Gastroesophageal sphincter (tissue), 4 donors: ENCODE measurements at places on chromosomes 13 and 19.

DNA sequence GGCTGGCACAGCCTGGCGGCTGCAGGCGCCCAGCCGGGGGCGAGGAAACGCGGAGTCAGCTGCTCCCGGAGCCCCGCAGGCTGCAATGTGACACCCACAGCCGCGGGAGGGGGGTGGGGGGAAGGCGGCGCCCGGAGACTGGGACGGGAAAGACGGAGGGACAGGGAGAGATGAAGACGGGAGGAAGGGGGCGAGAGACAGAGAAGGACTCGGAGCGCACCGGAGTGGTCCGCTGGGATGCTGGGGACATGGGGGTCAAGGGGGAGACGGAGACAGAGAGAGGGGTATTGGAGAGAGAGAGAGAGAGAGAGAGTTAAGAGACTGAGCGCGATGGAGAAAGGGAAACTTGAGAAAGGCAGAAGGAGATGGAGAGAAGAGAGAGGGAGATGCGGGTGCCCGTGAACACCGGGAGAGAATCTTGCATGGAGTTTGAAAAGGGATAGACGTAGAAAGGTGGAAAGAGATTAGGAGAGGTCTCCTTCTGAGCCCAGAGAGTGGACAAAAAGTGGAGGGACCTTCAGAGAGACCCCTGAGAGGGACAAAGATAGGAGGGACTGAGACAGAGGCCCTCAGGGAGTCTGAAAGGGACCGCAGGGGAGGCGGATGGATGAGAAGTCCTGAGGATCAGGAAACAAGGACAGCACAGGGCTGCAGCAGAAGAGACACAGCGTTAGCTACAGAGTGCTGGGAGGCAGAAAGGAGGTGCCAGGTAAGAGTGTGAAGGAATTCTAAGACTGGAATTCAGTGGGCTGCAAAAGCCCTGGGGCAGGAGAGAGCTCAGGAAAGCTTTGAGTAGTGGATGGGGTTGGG lies 1.0 kb downstream of the SCN1B start:
- peak overlapping the region; percentile 77 for H3K4me3 ChIP-seq
- peak; percentile 44 for ATAC-seq
- H3K36me3 ChIP-seq: peaks cover 53% of the 10 kb centered on the region
- no peak overlapping the region for H3K27ac ChIP-seq
- peaks cover 34% of the 10 kb centered on the region for H3K4me1 ChIP-seq
- H3K27me3 ChIP-seq: no peaks in the 10 kb centered on the region

- ATAC-seq: no peak
- no peaks in the 10 kb centered on the region for H3K27me3 ChIP-seq
- H3K4me3 ChIP-seq: no peak overlapping the region
- no peaks in the 10 kb centered on the region for H3K36me3 ChIP-seq
- no peak overlapping the region for H3K27ac ChIP-seq
- no peaks in the 10 kb centered on the region for H3K4me1 ChIP-seq
Measured at GRCh38 chr13:77558016-77558415, 22.5 kb downstream of the SCEL start.

DNA sequence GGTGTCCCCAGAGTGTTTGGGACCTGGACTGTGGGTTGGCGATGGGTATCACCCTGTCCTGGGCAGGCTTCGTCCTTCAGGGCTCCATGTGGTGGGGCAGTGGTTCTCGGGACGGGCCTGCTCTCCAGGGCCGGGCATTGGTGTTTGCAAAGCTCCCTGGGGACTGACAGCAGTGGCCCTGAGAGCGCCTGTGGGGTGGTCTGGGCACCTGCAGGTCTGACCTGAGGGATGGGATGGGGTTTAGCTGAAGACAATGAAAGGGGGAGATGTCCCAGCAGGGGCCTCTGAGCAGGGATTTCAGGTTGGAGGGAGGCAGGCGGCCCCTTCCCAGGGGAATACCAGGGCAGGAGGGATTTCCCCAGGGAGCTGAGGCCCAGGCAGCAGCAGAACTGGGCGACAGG lies 68.3 kb upstream of the MCF2L start:
- no peaks in the 10 kb centered on the region for H3K4me1 ChIP-seq
- no peak overlapping the region for H3K4me3 ChIP-seq
- H3K36me3 ChIP-seq: no peaks in the 10 kb centered on the region
- H3K27ac ChIP-seq: no peak overlapping the region

GRCh38 chr19:41233748-41234240 lies 14.8 kb downstream of the AXL start:
- H3K27me3 ChIP-seq: no peaks in the 10 kb centered on the region
- ATAC-seq: peak; percentile 73
- H3K36me3 ChIP-seq: peaks cover 83% of the 10 kb centered on the region
- H3K4me1 ChIP-seq: no peaks in the 10 kb centered on the region

GRCh38 chr19:13839130-13839937 lies 37.6 kb upstream of the NANOS3 start:
- peak overlapping the region; percentile 91 for H3K4me3 ChIP-seq
- ATAC-seq: peak; percentile 64
- peak overlapping the region; percentile 100 for H3K27ac ChIP-seq
- no peaks in the 10 kb centered on the region for H3K27me3 ChIP-seq
- H3K4me1 ChIP-seq: peaks cover 51% of the 10 kb centered on the region

DNA sequence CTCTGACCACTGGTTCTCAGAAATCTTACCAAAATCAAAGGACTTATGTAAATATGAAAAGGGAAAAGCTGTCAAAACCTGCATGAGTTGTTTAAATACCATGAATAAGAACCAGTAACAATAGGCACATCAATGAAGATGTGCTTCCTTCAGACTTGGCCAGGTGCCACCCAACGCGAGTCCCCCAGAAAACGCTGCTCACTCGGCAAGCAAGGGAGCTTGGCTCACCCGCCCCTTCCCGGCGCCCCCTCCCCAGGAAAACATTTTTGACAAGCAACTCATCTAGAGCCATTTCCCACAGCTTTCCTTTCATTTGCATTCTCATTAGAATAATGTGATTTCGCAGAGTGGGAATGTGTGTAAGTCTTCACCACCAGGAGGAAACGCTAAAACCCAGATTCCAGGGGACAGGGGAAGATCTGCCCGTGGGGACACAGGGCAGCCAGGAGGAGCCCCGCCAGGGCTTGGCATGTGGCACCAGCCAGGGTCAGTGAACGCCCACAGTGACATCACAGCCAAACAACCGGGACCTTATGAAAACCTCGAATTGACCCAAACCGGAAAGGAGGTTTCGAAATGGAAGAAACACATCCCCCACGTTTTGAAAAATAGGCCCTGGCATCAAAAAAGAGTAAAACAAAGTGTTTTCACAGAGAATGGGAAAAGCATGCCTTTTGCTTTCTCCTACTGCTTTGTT lies 366.2 kb upstream of the TSHZ3 start:
- peaks cover 5% of the 10 kb centered on the region for H3K4me1 ChIP-seq
- no peaks in the 10 kb centered on the region for H3K27me3 ChIP-seq
- ATAC-seq: no peak
- H3K4me3 ChIP-seq: no peak overlapping the region
- H3K27ac ChIP-seq: no peak overlapping the region

DNA sequence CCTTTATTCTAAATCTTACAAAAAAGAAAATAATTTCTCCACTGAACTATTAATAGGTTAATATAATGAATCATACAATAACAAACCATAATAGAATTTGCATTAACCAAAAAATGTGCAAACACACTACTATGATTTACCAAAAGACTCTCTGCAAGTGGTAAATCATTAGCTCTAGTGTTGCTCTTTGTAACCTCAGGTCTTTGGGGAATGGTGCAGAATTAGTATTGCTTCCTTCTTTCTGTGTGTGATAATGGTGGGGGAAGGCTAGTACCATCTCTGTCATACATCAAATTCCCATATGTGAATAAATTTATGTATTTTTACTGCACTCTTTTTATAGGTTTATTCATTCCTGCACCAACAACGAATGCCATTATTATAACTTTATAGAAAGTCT lies 105.1 kb downstream of the COG6 start:
- H3K27me3 ChIP-seq: no peaks in the 10 kb centered on the region
- no peaks in the 10 kb centered on the region for H3K36me3 ChIP-seq
- no peak for ATAC-seq
- H3K27ac ChIP-seq: no peak overlapping the region
- peaks cover 10% of the 10 kb centered on the region for H3K4me1 ChIP-seq
- H3K4me3 ChIP-seq: no peak overlapping the region

DNA sequence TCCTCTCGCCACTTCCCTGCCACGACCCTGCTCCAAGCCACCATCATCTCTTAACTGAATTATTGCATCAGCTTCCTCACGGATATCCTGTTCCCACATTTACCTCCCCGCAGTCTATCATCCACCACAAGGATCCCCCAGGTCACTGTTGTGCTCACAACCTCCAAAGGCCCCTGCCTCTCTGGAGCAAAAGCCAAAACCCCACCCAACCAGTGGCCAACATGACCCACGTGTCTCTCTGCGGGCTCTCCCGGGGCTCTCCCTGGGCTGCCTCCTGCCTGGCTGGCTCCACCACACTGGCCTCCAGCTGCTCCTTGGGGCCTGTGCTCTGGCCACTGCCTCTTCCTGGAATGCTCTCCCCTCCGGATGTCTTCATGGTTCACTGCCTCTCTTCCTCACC lies 809.3 kb downstream of the UQCRFS1 start:
- no peaks in the 10 kb centered on the region for H3K36me3 ChIP-seq
- no peak overlapping the region for H3K4me3 ChIP-seq
- no peaks in the 10 kb centered on the region for H3K4me1 ChIP-seq
- no peak overlapping the region for H3K27ac ChIP-seq
- H3K27me3 ChIP-seq: peaks cover 70% of the 10 kb centered on the region

GRCh38 chr13:99922631-99923404 lies 48.7 kb downstream of the ZIC5 start:
- H3K4me1 ChIP-seq: no peaks in the 10 kb centered on the region
- H3K4me3 ChIP-seq: no peak overlapping the region
- peaks cover 56% of the 10 kb centered on the region for H3K27me3 ChIP-seq
- H3K27ac ChIP-seq: no peak overlapping the region

- H3K36me3 ChIP-seq: no peaks in the 10 kb centered on the region
- no peak overlapping the region for H3K27ac ChIP-seq
- no peak overlapping the region for H3K4me3 ChIP-seq
- ATAC-seq: no peak
Measured at GRCh38 chr19:18745012-18745735, 45.9 kb downstream of the COMP start.

DNA sequence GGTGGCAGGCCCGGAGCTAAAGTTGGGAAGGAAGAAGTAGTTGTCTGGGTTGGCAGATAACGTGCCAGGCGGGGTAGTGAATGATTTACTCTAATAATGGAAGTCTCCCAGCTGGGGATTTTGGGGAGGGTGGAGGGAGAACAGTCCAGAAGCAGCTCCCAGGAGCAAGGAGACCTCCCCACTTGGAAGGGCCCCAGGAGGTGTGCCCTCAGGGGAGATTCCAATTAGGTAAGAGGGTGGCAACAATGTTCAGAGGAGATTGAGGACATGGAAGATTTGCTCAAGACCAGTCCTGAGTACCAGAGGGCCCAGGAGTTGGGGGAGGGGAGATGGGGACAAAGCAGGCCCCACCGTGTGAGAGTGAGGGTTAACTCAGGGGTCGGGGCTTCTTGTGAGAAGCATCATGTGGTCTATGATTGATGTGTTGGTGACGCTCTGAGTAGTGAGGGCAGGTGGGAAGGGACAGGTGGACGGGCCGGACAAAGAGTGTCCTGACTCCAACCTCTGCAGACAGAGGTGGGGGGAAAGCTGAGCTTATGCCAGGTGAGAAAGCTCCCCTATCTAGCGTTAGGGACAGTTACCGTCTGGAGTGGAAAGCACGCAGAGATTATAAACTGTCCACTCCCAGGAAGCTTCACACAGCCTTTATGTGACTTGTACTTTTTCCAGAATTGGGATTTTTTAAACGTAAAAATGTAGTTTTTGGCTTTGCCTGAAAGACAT lies 3.5 kb downstream of the SPINT2 start:
- no peaks in the 10 kb centered on the region for H3K36me3 ChIP-seq
- H3K27ac ChIP-seq: no peak overlapping the region
- peaks cover 11% of the 10 kb centered on the region for H3K4me1 ChIP-seq
- H3K4me3 ChIP-seq: no peak overlapping the region

- H3K27me3 ChIP-seq: no peaks in the 10 kb centered on the region
- no peaks in the 10 kb centered on the region for H3K4me1 ChIP-seq
- H3K36me3 ChIP-seq: no peaks in the 10 kb centered on the region
- no peak overlapping the region for H3K27ac ChIP-seq
- ATAC-seq: no peak
Measured at GRCh38 chr19:2668175-2668763, 34.2 kb downstream of the GNG7 start.

DNA sequence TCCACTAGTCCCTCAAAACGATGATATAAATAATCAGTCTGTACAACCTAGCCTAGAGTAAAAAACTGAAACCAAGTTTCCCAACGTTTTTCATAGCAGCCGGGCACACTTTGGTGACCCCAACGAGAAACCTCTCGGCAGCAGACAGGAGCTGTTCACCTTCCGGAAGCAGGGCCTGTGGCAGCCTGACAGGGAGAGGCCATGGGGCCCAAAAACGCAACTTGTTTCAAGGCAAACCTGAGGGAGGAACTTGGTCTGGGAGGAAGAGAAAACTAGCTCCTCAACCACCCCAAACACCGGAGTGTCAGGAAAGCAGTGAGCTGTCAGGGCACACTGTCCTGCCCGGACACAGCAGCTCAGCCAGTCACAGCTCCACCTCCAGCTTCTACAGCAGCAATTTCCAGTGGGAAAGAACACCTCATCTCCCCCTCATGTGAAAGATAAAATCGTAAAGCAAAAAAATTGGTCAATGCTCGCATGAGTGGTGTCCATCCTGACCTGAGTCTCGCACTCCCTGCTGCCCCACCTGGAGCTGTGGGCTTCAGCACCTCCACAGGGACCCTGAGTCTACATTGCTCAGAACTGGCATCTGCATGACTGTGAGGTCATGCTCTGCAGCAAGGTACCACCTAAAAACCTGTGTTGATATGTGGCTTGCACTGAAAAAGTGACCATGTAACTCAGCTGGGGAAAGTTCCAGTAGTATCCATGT lies 40.6 kb upstream of the LATS2 start:
- no peak overlapping the region for H3K4me3 ChIP-seq
- no peak for ATAC-seq
- H3K27me3 ChIP-seq: no peaks in the 10 kb centered on the region
- H3K36me3 ChIP-seq: no peaks in the 10 kb centered on the region

- H3K4me1 ChIP-seq: no peaks in the 10 kb centered on the region
- no peak overlapping the region for H3K4me3 ChIP-seq
- H3K27me3 ChIP-seq: no peaks in the 10 kb centered on the region
- no peak for ATAC-seq
Measured at GRCh38 chr13:93847162-93847561, 620.6 kb downstream of the GPC6 start.

DNA sequence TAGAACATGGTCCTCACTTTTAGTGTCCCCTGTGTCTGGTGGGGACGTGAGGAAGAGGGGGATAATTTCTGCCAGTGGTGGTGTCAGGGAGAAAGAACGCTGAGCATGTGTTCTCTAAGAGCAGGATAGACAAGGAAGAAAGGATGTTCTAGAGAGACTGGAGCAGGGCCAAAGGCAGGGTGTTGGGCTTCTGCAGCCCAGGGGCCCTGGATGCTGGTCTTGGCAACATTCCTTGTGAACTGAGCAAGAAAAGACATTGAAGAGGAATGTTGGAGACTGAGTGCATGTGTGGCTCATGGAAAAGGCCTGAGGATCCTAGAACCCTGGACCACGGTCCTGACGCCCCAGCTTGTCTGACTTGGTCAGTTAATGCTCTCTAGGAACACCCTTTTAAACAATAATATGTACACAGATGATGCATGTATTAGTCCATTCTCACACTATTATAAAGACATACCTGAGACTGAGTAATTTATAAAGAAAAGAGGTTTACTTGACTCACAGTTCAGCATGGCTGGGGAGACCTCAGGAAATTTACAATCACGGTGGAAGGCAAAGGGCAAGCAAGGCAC lies 33.6 kb upstream of the SLC10A2 start:
- no peak overlapping the region for H3K4me3 ChIP-seq
- H3K27ac ChIP-seq: no peak overlapping the region
- H3K4me1 ChIP-seq: no peaks in the 10 kb centered on the region
- H3K36me3 ChIP-seq: no peaks in the 10 kb centered on the region
